ENCODE measurements at places on chromosomes 2 and 18.
A peak's percentile ranks its signal among the peaks of the same experiment; 100 is the strongest.

GRCh38 chr2:50952596-50952995 lies 79.3 kb downstream of the NRXN1 start:
- DNase-seq, result peak; percentile 42

- no peak for DNase-seq
These were observed 11.8 kb upstream of the EN1 start for GRCh38 chr2:118859157-118859770.

GRCh38 chr2:192069417-192069816 lies 125.3 kb downstream of the TMEFF2 start:
- DNase-seq, result no peak

- no peak for DNase-seq
These were observed 80.6 kb downstream of the GFPT1 start for GRCh38 chr2:69306393-69306821.

DNA sequence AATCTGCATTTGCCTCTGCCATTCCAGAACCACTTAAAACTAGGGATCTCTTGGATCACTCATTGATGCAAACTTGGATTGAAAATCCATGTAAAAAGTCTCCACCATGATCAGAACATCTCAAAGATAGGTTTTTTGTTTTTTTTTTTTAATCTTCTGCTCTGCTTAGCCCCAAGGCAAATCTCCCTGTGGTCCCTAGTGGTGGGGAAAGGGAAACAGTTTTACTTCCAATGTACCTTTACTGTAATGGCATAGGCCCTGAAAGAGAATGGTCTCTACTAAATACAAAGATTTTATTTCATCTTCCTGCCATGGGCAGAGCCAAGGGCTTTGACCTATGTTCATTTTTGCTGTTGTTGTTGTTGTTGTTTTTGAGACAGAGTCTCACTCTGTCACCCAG lies 78.4 kb downstream of the KANSL1L start:
- DNase-seq, result no peak

GRCh38 chr2:12918835-12919445 lies 202.2 kb downstream of the TRIB2 start:
- DNase-seq, result peak; percentile 85

DNA sequence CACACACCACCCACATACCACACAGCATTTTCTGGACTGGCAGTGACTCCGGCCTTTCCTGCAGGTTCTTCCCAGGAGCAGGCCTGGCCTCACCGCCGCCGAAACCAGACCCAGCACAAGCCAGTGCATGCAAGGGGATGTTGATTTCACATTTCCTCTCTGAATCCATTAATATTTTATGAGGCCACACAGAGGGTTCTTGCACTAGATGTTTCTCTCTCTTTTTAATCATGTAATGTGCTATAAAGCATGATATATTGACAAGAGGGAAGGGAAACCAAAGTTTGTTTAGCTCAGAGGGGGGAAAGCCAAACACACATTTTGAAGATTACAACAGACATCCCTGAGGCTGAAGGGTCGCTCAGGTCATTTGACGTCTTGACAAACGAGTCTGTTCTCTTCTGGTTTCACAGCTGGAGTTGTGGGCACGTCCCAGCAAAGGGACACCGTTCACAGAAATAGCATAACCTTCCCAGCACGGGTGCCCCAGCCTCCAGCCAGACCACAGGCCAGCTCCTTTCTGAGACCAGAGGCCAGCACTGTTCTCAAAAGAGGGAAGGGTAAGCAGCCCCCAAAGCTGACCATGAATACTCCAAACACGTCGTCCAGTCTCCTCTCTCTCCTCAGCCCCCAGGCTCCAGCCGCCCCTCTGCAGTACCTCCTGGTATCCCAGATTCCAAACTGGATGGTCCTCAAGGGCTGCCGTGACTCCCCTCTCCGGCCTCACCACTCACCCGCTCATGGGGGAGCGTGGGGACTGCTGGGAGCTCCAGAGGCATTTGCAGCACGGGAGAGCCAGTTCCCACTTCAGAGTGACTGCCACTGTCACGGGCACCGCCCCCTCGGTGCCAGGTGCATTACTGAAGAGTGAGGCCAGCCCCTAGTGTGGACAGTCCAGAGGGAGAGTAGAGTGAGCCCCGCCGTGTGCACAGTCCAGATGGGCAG lies 340.3 kb upstream of the SALL3 start:
- no peak for DNase-seq

- no peak for DNase-seq
These were observed 1061.6 kb upstream of the FAM98A start for GRCh38 chr2:34660741-34661140.

- DNase-seq, result no peak
These were observed 45.5 kb downstream of the RNF152 start for GRCh38 chr18:61847164-61847791.

- DNase-seq, result no peak
These were observed 97.3 kb upstream of the RGPD4 start for GRCh38 chr2:107729440-107729839.

- DNase-seq, result no peak
These were observed 113.0 kb downstream of the DYSF start for GRCh38 chr2:71566372-71566771.

- DNase-seq, result no peak
These were observed 234.3 kb downstream of the AGAP1 start for GRCh38 chr2:235727891-235728799.

- DNase-seq, result peak; percentile 98
These were observed 147.3 kb downstream of the IRS1 start for GRCh38 chr2:226652369-226652768.

- DNase-seq, result peak; percentile 89
These were observed 264.5 kb upstream of the MEX3C start for GRCh38 chr18:51461956-51462355.

- peak; percentile 71 for DNase-seq
These were observed 62.5 kb downstream of the SLC4A3 start for GRCh38 chr2:219689676-219690628.
